ENCODE measurements at places on chromosomes 2 and 18.

- DNase-seq: peak; percentile 81
Measured at GRCh38 chr2:197159661-197160211, 150.8 kb downstream of the ANKRD44 start.

- no peak for DNase-seq
Measured at GRCh38 chr18:77763530-77764145, 514.0 kb downstream of the GALR1 start.

DNA sequence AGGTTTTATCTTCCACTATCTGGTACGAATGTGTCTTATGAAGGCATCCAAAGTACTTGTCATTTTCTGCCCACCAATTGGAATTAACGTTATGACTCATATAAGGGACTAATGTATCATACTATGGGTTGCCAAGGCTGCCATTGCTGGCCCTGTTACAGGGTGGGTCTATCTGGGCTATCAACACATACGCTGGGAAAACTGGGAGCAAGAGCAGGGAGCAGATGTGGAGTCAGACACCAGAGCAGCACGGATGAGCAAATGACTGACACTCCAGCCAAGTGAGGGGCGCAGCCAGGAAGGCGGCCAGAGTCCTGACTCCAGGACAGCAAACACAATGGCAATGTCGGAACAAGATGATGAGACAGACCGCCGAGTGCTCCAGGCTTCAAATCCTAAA, 145.9 kb downstream of the COPS8 start:
- no peak for DNase-seq

DNA sequence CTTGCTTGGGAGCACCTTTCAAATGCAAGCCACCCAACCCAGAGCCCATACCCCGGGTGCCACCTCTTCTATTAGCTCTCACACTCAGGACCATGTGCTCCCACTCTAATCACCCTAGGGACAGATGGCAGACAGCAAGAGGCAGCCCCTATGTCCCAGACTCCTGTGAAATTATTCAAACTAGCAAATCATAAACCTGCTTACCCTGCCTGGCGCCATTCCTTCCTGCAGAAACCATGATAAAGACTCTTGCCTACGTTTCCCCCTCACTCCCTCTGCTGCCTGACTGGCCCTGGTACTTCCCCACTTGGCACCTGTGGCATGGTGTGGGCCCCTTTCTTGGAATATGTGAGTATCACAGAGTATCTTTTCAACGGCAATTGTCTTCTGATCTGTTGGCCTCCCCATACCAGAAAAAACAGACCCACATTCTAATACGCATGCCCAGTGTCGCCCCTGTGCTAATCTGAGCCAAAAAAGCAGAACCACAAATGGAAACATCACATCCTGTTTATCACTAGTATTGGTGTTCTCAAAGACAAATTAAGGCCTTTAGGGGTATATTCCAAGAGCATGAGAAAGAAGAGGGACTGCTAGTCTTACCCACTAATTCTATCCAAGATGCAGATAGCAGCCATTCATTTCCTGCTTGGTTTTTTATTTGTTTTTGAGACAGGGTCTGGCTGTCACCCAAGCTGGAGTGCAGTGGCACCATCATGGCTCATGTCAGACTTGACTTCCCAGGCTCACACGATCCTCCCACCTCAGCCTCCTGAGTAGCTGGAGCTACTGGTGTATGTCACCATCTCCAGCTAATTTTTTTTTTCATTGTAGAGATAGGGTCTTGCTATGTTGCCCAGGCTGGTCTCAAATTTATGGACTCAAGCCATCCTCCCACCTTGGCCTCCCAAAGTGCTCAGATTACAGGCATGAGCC, 44.1 kb upstream of the TTC39C start:
- DNase-seq: peak; percentile 30

GRCh38 chr18:78731016-78731397, 248.6 kb upstream of the SALL3 start:
- no peak for DNase-seq

GRCh38 chr2:64766841-64767669, 113.3 kb upstream of the SERTAD2 start:
- peak; percentile 72 for DNase-seq

DNA sequence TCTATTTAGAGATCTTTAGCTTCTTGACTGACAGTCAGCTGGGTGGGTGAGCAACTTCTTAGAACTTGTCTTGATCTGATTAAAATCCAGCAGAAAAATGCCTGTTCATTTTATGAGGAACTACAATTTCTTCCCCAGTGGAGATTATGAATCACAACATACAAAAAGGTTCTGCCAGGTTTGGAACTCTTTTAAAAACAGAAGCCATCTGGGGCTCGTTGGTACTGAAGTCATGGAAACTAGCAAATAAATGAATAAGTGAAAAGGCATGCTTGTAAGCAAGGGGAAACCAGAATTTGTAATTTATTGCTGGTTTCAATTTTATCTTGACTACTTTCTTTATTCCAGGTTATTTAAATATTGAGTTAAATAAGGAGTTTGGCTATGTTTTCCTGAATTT, 767.4 kb downstream of the MBD2 start:
- no peak for DNase-seq

DNA sequence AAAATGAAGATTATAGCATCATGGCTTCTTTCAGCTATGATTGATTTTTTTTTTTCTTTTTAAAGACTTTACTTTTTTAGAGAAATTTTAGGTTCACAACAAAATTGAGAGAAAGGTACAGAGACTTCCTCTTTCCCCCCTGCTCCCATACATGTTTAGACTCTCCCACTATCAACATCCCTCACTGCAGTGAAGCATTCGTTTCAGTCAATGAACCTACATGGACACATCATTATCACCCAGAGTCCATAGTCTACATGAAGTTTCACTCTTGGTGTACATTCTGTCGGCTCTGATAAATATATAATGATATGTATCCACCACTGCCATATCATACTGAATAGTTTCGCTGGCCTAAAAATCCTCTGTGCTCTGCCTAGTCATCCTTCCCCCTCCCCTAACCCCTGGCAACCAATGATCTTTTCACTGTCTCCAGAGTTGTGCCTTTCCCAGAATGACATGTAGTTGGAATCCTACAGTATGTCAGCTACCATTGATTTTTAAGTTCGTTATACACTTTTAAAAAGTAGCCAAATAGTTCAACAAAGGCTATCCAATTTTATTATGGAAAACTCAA, 86.8 kb downstream of the GPD2 start:
- no peak for DNase-seq

GRCh38 chr18:5890331-5891183, 4.8 kb downstream of the TMEM200C start:
- peak; percentile 23 for DNase-seq

DNA sequence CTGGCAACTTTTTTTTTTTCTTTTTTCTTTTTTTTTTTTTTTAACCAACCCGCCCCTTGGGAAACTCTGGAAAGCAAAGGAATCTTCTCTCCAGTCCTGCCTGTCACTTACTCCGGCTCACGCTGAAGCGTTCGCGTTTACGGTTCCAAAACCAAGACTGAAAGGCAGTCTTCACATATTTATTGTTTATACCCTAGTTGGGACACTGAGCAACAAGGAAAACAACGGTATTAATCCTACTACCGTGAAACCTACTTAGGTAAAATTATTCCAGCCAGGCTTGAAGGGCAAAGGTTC, 125.4 kb downstream of the OSBPL1A start:
- no peak for DNase-seq

Data from inflammatory macrophage treated with lipopolysaccharide for 4 hours (primary cell).